Fibroblast of upper back skin (primary cell): ENCODE measurements at places on chromosomes 3 and 15.
A peak's percentile ranks its signal among the peaks of the same experiment; 100 is the strongest.

DNA sequence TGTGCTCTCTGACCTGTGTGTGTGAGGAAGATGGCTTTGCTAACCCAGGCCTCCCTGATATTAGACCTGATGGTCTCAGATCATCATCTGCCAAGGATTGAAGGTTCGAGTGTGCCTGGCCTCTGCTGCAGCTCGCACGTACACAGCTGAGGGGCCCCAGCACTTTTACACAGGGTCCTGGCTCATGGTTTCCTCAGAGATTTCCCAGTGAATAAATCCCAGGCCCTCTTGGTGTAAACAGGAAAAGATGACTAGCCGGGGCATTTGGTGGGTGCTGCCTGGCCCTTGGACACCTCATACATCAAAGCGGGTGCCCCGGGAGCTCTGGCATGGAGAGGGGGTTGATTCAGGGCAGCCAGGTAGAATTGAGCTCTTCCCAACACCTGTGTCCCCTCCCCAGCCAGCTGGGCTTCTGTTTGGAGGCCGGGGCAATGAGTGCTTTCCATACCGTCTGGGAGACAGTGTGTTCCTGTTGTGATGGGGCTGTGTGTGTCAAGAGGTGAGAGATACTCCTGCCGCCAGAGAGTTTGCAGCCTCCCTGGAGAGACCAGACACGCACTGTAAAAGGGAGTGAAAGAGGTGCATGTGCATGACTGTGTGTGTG is 72.5 kb upstream of the TLE3 start:
- no peak for DNase-seq

GRCh38 chr15:77480859-77481633 is 60.4 kb downstream of the HMG20A start:
- no peak for DNase-seq

DNA sequence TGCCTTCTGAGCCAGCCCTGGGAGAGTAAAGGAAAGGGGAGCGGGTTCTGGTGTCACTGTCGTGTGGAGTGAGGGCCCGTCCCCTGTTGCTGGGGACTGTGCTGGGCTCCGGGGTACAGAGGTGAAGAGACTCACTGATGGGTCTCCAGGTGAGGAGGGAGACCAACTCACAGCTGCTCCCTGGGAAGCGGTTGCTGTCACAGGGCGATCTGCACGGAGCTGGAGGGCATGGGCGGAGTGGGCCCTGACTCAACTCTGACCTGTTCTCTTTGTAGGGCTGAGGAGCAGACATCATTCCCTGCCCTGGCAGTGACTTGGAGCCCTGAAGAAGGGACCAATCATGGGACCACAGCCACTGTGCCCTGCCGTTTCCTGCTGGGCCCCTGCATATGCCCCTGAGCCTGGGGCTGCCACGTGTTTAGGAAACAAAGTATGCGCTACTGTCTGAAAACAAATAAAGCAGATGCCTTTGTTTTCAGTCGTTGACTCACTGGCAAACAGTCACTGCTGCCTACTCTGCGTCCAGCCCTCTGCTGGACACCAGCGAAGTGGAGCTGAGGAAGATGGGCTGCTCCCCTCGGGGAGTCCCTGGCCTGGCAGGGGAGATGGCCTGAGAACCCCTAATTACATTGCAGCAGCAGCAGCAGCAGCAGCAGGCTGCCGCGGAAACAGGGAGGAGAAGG is 22.9 kb upstream of the PLXNA1 start:
- DNase-seq: no peak

DNA sequence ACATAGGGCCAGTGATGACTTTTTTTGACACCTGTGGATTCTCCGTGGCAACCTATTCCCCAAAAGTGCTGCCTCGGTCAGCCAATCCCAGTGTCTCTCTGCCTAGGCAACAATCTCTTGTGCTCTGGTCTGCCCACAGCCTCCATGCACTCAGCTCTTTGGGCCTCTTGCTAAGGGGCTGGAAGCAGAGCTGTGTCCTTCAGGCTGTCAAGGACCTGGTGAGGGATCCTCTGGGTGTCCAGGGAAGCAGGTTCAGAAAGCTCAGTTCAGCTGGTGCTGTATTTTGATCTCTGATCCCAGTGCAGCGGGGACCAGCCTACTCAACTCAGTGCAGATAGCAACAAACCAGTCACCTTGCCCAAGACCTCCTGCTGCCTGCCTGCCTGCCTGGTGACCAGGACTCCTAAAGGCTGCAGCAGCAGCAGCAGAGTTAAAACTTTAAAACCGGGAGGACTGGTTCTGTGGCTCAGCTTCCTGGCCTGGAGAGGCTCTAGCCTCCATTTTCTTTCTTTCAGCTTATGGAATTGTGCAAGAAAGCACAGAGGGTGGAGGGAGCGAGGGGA is 6.2 kb downstream of the PAK6 start:
- no peak for DNase-seq

DNA sequence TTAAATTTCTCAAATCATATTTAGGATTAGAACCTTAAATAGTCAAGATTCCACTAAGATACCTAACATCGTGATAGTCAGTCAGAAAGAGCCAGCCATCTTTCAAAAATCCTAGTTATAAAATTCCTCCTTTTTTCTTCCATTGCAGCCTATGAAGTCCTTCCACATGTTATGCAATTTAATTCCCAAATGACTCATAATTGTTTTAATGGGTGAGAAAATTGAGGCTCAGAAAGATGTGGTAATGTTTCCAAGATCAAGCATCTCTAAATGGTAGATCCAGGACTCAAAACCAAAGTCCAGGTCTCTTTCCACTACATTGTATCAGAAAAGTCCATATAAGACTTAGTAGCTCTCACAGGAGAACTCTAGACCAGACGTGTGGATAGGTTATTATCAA is 9.5 kb downstream of the CFAP44 start:
- DNase-seq: no peak

DNA sequence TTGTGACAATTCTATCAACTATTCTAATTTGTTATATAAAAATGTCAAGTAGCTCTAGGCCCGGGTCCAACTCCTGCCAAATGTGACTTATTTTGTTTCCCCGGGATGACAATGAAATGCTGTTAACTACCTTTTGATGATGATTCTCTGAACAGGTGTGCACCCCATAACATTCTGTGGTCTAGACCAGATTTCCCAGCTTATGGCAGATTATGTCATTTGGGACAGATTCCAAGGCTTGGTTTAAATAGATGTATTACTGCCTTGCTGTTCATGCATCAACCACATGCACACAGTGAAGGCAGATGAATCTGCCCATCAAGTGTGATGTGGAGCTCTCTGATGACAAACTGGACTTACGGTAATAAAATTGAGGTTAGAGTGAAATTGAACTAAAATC is 150.5 kb downstream of the MECOM start:
- no peak for DNase-seq

DNA sequence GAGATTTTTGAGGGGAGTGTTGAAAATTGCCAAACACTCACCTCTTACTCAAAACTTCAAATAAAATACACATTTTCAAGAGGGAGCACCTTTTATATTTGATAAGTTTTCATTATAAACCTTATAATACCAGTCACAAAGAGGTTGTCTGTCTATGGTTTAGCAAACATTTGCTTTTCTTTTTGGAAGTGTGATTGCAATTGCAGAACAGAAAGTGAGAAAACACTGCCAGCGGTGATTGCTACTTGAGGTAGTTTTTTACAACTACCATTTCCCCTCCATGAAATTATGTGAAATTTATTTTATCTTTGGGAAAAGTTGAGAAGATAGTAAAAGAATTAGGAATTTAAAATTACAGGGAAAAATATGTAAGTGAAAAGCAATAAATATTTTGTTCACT is 20.1 kb downstream of the DIPK2A start:
- no peak for DNase-seq

DNA sequence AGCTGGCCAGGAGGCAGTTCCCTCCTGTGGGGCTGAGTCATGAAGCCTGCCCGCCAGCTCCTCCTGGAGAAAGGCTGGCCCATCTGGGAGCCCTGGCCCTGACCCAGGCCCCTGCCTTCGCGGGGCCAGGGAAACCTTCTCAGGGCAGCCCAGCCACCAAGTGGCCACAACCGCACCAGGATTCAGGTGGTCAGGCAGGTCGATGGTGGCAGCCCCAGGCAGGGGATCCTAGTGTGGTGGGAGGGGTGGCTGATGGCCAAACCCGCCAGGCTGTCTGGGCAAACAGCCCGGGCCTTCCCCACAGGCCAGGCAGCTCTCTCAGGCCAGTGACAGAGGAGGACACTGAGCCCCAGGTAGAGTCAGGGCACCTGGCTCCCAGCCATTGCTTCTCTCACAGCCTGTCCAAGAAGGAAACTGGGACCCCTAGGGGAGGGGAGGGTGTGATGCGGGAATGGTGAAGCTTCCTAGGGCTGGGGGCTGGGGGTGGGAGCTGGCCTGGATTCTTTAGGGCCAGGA is 1.2 kb downstream of the TWF2 start:
- peak; percentile 90 for DNase-seq

DNA sequence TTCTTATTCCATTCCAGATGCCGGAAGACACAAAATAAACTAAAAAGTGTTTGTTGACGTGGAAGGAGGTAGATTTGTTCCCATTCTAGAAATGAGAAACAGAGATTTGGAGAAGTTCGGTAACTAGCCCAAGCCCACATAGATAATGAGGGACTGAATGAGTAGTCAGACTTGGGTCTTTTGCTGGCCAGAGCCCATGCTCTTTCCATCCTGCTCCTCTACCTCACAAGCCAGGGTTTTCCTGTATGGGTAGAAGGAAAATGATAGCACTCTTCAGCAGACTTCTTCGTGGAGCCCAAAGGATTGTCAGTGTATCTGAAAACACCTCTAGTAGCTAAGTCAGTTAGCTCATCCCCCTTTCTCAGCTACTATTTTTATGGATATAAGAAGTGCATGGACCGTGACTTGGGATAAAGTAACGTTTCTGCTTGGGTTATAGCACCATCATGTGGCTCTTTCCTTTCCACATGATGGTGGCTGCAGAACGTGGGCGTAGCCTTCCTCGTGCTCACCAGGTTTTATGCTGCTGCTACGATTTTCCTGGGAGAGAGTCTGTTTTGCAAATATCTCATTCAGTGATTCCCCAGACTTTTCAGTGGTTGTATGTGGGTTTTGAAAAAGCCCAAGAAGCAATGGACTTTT is 84.6 kb downstream of the DGKG start:
- peak; percentile 64 for DNase-seq

GRCh38 chr3:136258199-136258598 is 8.1 kb downstream of the PCCB start:
- no peak for DNase-seq

- no peak for DNase-seq
Measured at GRCh38 chr15:87563869-87564268, 692.7 kb downstream of the NTRK3 start.

- no peak for DNase-seq
Measured at GRCh38 chr3:51934139-51934850, 7.4 kb downstream of the RRP9 start.

- DNase-seq: no peak
Measured at GRCh38 chr3:78507196-78507984, 1260.4 kb downstream of the ROBO1 start.

DNA sequence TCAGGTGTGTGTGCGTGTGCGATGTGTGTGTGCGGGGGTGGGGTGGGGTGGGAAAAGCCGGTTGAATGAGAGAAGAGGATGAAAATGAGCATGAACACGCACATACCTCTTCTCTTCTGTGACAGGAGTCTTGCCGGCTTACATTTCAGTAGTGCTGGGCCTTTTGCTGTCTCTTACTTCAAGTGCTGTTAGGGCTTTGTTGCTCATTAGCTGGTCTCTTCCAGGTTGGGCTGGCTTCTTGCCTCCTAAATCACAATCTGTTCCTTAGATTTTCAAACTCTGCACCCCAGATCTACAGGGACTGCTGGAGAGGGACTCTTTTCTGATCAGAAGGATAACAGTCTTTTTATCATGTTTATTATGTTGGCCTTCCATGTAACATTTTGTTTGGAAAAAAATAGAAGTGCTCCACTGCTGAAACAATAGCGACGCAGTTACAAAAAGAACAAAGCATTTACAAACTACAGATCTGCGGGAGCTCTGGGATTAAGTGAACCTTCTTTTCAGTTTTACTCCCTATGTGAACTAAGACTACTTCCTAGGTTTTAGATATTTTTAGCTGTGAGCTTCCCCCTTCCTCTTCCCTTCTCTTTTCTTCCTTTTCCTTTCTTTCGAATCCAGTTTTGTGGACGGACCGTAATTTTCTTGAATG is 48.5 kb downstream of the USP13 start:
- no peak for DNase-seq

DNA sequence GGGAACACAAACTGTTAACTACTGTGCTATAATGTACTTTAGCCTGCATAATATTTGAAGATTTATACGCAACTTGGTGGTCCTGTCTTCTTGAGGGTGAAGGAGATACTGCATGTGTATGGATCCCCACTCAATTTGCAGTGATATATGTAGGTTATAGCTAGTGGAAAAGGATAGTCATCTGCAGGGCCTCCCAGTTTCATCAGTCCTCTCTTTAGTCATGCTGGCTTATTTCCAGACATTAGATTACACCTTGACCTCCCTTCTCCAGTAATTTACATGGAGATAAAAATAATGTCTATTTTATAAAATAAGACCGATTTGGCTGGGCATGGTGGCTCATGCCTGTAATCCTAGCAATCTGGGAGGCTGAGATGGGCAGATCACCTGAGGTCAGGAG is 3.7 kb downstream of the NR1D2 start:
- DNase-seq: no peak

- peak; percentile 68 for DNase-seq
Measured at GRCh38 chr15:58292751-58293175, 139.0 kb upstream of the LIPC start.

DNA sequence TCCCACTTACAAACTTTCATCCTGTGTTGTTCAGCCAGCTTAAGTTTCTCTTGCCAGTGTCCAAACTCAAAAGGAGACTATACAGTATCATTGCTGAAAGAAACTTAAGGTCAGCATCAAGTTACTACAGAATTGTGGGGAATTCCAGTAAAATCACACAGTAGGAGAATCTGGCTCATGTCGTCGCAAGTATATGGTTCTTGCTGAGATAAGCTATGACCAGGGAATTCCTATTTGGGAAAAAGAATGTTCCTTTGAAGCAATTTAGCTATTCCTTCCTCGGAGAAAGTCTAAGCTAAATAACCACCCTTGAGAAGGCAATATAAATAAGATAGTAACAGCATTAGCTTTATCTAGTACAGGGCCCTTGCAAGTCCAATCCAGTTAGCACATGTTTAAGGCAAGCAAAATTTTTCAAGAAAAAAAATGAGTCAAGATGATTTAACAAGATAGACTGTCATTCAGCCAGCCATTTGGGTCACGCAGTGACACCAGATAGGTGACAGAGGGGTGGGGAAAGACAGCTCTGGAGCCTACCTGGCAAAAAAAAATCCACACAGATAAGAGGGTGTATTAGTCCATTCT is 78.2 kb upstream of the THBS1 start:
- DNase-seq: no peak

DNA sequence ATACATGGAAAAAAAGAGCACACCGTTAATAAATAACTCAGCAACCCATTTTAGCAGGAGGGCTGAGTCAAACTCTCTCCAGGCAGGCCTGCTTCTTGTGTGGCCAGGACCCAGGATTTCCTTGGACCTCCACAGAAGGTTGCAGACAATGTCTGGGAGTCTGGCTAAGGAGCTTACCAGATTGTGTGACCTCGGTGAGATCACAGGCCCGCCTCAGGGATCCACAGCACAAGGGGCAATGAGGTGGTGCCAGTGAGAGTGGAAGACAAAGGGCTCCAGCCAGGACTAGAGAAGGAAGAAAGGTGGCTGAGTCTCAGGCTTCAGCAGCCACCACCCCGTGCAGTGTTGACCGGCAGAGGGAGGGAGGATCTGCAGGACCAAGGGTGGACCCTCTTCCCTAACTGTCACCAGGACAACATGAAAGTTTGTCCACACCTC is 32.2 kb upstream of the SEC22A start:
- peak; percentile 17 for DNase-seq

GRCh38 chr3:11733914-11734313 is 90.2 kb upstream of the VGLL4 start:
- DNase-seq: no peak

GRCh38 chr15:88648357-88649214 is 9.8 kb downstream of the ISG20 start:
- no peak for DNase-seq
